ENCODE measurements at places on chromosomes 13 and 19.
A peak's percentile ranks its signal among the peaks of the same experiment; 100 is the strongest.

DNA sequence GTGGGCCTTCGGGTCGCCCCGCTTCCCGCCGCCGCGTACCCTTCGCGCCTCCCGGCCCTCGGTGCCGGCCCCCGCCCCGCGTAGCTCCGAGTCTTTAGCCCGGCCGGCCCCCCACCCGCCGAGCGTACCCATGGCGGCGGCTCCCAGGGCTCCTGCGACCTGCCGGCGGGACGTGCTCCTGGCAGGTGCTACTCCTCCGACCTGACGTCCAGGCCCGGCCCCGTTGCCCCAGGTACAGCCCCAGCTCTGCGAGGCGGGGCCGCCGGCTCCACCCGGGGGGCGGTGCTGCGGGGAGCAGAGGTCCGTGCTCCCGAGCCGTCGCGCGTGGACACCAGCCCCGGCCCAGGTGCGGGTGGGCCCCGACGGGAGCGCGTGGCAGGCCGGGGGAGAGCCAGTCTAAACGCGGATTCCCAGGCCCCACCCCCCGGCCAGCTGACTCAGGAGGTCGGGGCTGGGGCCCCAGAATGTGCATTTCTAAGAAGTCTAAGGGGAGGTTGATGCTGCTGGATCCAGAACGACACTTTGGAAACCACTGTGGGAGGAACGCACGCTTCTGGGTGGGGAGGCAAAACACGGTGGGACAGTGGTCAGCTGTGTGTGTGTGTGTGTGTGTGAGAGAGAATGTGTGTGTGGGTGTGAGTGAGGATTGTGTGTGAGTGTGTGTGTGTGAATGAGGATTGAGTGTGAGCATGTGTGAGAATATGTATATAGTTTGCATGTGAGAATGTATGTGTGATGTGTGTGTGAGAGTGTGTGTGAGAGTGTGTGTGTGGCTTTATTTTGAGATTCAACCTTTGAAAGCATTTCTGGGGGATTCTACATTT, at the start of gene SLC15A1:
TSS of gene SLC15A1 (minus strand) at position 206 of the 824 bp plus-strand sequence. CDS start at position 132, 74 bp downstream.
- DNase-seq, result no peak

DNA sequence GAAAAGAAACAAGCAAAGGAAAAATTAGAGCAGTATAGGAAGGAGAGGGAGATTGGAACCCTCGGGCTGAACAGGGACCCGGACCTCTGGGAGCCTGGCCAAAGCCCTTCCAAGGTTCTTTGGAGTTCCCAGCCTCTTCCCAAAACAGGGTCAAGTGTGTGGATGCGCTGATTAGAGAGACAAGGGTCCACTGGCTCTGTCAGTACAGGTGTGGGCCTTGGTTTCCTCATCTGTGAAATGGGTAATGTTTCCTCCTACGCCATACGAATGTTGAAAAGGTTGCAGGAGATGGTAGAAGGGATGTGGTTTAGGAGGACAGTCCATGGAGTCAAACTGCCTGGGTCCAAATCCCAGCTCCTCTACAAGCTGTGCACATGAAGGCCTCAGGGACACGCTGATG, 2.1 kb upstream of the SYCN start:
- DNase-seq, result no peak

DNA sequence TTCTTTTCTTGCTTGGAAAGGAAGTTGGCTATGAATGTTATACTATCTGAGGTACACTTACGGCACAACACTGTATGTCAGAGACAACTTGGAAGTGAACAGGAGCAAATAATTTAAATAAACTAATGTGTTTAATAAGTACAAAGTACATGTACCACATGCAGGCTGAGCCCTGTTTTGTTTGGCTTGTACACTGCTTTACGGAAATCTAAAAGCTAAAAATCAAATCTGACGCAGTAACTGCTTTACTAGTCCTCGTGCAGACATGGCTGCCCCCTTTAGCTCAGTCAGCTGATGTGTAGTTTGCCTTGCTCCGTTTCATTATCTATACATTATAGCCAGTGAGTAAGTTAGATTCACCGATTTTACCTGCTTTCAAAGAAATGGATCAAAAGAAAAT, 36.5 kb downstream of the TDRD3 start:
- no peak for DNase-seq

DNA sequence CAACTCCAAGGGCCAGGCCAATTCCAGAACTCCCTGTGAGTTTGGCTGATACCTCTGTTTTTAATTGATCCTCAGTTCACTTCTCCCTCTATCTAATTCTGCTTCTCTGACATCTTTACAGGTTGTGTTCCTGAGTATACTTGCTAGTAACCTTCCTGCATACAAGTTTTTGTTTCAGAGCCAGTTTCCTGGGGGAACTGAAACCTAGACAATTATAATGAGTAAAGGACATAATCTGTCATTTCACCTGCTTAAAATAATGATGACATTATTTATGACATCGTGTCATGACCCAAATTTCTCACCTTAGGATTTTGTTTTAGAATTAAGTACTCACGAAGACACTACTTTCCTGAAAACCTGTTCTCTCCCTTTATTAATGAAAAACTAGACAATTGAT, 12.5 kb upstream of the MYCBP2 start:
- no peak for DNase-seq

GRCh38 chr13:112513761-112514160, 74.2 kb downstream of the TUBGCP3 start:
- no peak for DNase-seq

DNA sequence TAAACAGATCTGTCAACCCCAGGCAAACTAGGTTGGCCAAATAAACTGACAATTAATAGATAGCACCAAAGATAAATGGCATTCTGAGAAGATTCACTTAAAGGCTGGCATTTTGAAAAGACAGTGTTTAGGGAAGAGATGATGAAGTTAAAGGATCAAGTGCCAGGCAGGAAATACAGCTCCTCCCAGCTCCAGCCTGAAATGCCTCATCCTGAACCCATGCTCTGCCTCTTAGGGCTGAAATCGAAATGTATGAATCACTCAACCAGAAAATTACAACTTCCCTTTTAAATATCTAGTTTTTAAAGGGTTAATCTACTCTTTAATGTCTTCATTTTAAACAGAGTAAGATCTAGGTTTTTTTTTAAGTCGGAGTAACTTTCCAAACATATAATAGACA, 171.2 kb upstream of the UBL3 start:
- DNase-seq, result no peak

- no peak for DNase-seq
These were observed 21.8 kb downstream of the MCF2L start for GRCh38 chr13:112990783-112991182.

DNA sequence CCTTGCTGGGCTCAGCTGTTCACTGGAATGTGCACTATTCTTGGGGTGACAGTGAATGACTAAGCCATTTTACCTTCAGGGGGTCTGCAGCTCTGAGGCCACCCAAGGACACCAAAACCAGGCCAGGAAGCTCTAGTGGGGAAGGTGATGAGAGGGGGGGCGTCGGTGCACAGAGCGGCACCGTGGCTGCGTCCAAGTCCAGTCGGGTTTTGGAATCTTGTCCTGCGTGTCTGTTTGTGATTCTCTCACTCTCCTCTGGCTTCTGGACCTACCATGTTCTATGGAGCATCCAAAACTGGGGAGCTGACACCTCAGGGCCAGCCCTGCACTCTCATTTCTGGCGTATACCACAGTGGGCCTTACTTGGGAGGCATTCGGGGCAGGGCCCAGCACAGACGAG, 92.1 kb downstream of the RGCC start:
- no peak for DNase-seq

DNA sequence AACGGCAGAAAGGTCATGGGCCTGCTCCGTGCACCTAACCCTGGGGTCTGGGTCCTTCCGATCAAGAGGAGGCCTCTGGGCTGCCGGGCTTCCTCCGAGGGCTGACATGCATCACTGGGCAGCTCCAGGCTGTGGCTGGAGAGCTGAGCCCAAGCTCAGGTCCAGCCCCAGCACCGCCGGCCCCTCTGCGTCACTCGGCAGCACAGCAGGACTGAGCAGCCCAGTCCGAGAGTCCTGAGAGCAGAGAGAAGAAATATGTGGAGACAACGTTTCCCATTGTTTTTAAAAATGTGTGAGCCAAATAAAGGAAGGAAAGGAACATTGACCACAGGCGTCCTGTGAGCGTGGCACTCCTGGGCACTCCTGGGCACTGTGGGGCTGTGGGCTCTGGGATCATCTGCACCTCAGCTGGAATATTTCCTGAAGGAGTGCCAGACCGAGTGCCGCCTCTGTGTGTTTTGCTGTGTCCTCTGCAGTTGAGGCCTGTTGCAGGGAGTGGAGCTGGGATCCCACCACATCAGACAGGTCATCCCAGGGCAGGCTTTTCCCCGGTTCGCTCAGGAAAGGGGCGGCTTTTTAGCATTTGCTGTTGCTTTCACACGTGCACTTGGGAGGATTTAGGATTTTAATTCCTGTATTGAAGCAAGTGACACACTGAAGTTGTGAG, 37.8 kb upstream of the TFDP1 start:
- no peak for DNase-seq

GRCh38 chr19:29836409-29836825, 24.6 kb downstream of the CCNE1 start:
- peak; percentile 68 for DNase-seq

DNA sequence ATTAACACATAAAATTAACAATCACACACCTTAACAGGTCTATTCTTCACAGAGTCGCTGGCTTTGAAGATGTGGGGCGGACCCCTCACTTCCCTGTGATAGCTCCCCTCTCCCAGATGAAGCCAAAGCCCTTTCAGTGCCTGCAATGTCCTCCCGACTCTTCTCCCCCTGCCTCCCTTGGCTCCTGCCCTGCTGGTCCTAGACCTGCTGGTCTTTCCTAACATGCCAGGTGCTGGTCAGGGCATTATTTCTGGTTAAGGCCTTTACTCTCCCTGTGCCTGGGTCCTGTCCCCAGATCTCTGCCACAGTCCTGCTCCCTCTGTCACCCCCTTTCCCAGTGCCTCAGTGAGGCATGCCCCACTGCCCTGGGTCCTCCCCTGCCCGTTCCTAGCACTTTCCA, 12.2 kb downstream of the ERICH6B start:
- DNase-seq, result no peak

- no peak for DNase-seq
These were observed 38.7 kb upstream of the FARP1 start for GRCh38 chr13:98103942-98104880.

DNA sequence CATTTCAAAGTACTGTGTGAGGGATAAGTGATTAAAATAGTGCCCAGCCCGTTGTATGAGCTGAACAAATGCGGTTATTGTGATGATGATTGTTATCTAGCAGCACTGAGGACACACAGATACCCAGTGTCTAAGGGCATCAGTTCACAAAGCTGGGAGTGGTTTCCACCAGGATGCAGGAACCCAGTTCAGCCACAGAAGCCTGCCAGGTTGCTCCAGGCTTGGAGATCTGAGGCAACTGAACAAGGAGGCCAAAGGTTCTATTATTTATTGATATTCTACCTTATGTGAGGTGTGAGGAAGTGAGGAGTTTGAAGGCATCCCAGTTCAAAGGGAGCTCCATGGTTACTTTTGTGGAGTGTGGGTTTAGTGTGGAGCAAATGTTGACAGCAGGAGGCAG, 13.2 kb downstream of the DIAPH3 start:
- DNase-seq, result no peak

DNA sequence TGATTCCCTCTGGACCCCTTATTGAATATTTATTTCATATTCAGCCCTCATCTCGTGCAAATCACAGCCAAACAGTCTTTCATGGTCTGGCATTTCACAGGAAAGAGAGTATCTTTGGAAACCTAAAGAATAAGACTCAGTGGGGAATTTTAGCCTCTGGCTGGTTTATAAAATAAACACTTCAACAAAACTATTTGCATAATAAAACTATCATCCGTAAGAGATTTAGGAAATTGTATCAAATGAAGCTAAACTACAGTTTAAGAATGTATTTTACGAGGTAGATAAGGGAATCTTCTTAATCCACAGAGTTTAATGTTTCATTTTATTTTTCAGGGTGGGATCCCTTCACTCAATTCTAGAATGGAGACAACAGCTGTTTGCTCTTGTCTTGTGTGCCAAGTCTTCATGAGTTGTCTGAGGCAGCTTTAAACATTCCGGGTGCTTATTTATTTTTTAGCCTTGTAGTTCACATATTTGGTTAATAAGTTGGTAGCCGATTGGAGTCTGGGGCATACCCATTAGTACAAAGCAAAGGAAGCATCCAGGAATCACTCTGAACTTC, 634.4 kb upstream of the KLF12 start:
- DNase-seq, result no peak

DNA sequence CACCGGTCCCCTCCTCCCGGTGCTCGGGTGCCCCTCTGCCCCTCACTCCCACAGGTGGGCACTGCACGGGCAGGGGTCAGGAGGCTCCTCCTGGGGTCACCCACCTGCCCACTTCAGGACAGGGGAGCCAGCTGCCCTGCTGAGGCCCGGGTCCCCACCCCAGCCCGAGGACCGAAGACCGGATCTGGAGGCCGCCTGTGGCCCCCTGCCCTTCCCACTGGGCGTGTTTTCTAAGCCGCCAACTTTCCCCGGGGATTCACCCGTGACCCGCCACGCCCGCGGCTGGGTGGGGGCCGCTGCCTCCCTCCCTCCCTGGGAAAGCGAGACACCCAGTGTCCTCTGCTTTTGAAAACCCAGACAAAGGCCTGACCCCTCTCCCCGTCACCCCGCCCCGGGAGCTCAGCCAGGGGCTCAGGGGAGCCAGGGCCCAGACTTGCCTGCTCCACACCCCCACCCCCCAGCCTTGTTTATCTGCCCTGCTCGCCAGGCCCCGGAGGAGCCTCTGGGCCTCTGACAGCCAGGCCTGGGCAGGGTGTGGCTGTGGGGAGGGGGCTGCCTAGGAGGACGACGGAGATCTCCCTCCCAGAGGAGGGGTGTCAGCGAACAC, 1.3 kb downstream of the PALM start:
- no peak for DNase-seq

GRCh38 chr19:13670846-13671245, 93.5 kb upstream of the MRI1 start:
- no peak for DNase-seq

GRCh38 chr19:35427187-35427586, 20.9 kb upstream of the FFAR2 start:
- no peak for DNase-seq

GRCh38 chr19:29644210-29644609, 21.1 kb upstream of the PLEKHF1 start:
- DNase-seq, result no peak

GRCh38 chr19:49498475-49498874, 2.2 kb downstream of the RPS11 start:
- DNase-seq, result no peak

DNA sequence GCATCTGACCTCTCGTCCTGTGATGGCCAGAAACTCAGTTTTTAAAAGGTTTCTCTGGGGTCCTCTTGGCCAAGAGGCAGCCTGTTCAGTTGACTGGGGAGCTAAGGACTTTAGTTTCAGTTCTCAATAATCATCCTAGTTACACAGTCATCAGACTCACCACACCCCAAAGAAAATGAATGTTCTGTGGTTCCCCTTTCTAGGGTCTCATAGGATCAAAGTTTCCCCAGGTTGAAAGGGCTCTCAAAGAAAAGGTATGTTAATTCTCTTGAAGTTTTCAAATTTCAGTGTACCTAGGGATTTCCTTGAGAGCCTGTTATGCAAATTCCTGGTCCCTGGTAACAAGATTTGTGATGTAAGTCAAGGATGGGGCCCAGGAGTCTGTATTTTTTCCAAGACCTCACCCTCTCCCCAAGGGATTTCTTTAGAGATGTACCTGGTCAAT, 94.9 kb downstream of the FAM216B start:
- DNase-seq, result peak; percentile 73

DNA sequence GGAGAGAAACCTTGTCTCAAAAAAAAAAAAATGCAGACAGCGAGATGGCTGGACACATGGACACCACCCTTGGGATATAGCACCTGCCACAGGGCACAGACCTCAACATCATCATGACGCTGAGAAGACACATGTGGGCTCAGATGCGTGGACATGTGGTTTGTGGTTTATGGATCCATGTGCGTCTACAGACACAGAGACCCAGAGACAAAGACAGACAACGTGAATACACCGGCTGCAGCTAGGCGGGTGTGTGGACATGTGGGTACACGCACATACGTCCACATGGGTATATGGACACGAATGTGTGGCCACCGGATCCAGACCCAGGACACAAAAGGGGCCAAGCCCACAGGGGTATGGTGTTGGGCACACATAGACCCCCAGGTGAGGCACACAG, 1.3 kb downstream of the TNFSF14 start:
- no peak for DNase-seq
